GF-D8 (cell line): ENCODE measurements at places on chromosomes 7 and 10.

- DNase-seq = no peak
These were observed 10.4 kb downstream of the PMPCB start for GRCh38 chr7:103307503-103308231.

GRCh38 chr10:43970018-43970698 is 321.5 kb upstream of the ZNF32 start:
- DNase-seq = no peak

DNA sequence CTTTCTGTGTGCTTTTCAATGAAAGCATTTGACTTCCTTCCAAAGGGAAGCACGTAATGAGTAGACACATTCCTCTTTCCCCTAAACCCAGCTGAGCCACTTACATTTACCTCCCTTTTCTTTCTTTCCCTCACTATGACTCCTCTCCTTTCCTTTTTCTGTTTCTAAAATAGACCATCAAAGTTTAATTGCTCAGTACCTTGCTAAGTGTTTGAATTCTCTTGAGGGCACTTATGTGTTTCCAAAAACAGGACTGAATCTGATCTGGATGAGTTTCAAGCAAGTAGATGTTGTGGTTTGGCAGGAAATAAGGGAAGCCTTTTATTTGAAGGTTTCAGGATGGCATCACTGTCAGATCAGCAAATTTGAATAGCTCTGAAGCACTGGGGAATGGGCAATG is 396.2 kb downstream of the REEP3 start:
- no peak for DNase-seq

DNA sequence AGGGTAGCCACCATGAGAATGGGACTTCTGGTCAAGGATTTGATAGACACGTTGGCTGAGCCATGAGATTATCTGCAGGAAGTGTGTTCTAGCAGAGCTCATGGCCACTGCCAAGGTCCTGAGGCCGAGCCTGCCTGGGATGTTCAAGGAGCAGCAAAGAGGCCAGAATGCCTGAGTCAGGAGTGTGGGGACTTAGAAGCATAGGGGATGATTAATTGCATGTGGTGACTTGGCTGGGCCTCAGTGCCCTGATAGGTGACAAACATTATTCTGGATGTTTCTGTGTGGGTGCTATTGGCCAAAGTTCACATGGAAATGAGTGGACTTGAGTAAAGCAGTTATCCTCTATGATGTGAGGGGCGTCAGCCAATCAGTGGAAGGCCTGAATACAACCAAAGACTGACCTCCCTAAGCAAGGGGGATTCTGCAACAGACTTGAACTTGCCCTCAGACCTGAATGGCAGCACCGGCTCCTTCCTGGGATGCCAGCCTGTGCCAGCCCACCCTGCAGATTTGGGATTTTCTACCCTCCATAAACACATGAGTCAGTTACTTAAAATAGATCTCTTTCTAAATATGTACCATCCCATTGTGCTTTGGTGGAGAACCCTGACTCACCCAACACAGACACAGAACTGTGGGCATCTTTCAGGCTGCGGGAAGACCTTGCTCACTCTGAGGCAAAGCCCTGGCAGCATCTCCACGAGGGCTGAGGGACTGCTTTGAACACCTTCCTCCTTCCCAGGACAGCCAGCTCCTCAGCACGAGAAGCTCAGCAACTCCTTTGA is 363.9 kb upstream of the MGMT start:
- DNase-seq = no peak

DNA sequence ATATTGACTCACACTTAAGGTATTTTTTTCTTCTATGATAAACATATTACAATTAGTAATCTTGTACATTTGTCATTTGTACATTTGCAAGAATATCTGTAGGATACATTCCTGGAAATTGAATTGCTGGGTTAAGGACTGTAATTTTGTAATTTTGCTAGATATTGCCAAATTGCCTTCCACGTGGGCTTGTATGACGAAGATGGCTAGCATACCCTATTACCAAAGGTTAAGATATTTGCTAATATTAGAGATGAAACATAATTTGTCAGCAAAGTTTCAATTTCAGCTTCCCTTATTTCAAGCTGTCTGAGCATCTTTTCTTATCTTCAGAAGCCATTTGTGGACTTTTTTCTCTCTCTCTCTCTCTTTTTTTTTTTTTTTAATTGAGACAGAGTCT is 1.0 kb upstream of the LYZL2 start:
- no peak for DNase-seq

GRCh38 chr7:146709451-146710027 is 592.9 kb downstream of the CNTNAP2 start:
- DNase-seq = no peak

- no peak for DNase-seq
These were observed 318.5 kb downstream of the GPR158 start for GRCh38 chr10:25493122-25493893.

- DNase-seq = no peak
These were observed 558.4 kb downstream of the SDK1 start for GRCh38 chr7:3859431-3859830.

DNA sequence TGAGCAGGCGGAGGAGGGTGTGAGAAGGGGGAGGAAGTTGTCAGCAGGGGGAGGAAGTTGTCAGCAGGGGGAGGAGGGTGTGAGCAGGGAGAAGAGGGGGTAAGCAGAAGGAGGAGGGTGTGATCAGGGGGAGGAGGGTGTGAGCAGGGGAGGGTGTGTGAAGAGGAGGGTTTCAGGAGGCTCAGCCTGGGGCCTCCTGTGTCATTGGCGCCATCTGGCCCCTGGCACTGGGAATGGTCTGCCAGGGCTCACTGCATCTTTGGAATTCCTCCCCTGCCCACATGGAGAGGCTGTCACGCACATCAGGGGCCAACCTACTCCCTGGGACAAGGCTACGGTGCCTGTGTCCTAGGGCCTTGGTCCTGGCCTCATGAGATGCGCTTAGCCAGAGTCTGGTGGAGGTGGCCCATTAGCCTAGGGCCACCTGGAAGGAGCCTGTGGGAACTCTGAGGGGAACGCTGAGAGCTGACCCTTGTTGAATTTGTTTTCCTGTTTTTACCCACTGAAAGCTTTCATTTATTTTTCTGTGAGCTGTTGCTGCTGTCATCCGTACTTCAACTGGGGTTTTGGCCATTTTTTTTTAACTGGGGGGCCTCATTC is 18.0 kb downstream of the CAMK2B start:
- DNase-seq = no peak

DNA sequence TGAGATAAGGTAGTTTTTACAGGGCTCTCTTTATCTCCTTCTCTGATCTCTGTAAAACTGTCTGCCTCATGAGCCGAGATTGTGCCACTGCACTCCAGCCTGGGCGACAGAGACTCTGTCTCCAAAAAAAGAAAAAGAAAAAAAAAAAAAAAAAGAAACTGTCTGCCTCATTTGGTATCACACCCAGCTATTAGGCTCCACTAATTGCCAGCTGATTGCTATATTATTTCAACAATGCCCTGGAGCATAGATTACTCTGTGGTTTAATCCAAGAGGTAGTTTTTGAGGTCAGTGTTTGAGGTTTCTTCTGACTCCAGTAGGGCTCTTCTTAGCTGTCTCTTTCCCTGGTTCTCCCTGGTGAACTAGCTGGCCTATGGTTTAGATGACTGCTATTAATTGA is 268.1 kb upstream of the PLPP4 start:
- no peak for DNase-seq

DNA sequence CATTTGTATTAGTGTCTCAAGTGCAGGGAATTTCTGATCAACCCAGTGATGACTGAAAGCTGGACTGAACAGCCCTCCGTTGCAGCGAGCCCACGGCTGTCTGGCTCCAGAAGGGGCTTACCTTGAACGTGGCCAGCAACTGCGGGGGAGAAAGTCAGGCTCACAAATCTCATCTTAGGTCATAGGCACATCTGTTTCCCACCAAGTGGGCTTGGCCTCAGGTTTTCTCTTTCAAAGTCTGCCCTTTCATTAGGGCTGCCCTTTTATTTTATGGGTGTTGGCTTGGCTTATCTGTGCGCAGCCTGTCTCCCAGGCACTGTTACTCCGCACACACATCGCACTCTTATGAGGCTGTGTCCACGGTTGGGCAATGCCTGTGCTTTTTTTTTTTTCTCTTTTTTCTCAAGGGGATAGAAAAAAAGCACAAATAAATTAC is 178.0 kb downstream of the JCAD start:
- no peak for DNase-seq

- no peak for DNase-seq
These were observed 84.5 kb upstream of the ETV1 start for GRCh38 chr7:14073988-14074387.

- DNase-seq = no peak
These were observed 19.1 kb downstream of the ATOH7 start for GRCh38 chr10:68212721-68213352.

DNA sequence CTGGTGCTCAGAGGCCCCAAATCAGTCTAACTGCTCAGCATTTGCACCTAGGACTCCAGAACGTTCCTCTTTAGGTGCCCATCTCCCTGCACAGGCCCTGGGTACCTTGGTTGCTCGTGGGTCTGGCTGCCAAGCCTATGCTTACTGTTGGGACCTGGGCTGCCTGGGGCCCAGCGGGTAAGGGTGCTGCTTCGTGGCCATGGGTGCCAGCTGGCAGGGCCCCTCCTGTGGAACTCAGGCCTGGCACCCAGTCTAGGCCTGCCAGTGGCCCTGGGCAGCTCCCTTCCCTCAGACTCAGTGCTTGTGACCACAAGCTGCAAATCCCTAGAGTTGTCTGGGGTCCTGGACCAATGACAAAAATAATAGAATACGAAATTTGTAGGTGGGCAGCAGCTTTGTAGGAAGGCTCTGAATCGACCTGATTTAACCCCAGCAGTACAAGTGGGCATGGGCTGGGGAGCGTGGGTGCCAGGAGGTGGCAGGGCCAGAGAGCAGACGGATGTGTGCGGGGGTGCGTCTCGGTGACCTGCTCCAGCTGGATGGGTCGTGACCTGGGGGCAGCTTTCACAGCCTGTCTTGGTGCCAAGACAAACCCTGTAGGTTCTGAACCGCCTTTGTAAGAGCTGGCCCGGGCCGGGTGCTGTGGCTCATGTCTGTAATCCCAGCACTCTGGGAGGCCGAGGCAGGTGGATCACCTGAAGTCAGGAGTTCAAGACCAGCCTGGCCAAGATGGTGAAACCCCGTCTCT is 69.7 kb downstream of the MKI67 start:
- DNase-seq = no peak

DNA sequence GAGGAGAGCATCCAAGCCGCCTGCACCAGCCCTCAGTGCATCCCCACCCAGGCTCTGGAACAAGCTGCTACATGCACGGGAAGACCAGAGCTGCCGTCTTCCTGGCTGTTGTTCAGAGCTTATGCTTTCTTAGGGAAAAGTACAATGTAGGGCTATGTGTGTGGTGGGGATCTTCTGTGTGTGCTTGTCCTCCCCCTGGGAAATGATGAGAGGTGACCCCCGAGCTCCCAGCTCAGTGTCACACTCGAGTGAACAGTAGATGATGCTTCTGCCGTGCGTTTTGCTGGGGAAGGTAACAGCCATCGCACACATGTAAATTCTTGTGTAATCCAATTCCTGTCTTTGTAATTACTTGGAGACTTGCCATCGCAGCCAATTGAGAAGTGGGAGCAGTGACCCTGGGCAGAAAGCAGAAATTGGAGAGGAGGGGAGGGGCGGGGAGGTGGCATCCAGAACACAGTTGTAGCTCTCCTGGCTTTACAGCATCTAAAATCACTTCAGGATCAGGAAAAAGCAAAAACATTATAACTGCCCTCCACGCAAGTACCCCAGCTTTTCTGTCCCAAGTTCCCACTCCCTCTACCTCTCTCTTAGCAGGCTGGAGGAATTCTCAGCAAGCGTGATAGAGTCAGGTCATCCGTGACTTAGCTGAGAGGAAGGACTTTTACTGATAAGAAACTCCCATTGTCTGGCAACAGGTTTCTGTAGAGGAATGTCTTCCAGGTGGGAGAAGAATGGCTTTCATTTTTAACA is 149.6 kb downstream of the TCF7L2 start:
- DNase-seq = no peak

DNA sequence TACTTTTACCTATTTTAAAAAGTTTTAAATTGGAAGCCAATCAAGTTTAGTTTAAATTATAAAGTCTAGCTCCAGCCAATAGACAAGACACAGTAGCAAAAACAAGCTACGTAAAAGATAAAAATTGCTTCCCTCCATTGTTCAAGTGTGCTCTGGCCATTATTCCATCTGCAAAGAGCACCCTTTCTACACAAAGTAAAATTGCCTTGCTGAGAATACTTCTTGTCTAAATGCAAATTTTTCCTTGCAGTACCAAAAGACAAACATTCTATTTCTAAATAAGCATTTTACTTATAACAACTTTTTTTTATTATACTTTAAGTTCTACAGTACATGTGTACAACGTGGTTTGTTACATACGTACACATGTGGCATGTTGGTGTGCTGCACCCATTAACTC is 75.9 kb upstream of the ZNF746 start:
- DNase-seq = no peak

DNA sequence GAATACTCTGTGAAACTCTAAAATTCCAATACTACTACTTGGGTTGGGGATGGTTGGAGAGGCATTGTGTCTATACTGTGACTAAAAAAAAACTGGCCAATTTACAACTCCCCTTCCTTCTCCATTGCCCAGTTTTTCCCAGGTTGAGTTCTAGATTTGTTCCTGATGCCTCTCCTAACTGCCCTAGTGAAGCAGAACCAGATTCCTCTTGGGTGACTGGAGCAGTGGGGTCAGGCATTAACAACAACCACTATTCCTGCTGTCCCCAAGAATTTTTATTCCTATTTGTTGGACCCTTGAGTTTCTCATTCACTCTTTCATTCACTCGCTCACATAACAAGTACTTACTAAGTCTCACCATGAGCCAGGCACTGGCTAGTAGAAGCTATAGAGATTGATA is 5.8 kb downstream of the GOT1 start:
- DNase-seq = no peak

DNA sequence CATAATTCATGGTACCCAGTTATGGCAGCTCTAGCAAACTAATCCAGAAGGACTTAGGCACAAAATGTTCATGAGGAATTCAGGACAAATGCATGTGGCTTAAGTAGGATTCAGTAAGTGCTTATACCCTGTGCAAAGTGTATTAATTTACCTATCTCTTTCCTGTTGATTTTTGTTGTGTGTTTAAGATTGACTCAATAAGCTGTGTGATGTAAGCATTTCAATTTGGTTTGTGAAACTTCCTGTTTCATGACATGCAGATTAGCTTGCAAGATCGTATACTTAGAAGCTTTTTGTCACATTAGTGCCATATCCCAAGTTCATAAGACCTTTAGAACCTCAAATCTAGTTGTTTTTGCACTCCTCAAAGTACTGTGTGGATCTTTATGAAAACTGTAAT is 416.7 kb downstream of the ARL4A start:
- DNase-seq = no peak

DNA sequence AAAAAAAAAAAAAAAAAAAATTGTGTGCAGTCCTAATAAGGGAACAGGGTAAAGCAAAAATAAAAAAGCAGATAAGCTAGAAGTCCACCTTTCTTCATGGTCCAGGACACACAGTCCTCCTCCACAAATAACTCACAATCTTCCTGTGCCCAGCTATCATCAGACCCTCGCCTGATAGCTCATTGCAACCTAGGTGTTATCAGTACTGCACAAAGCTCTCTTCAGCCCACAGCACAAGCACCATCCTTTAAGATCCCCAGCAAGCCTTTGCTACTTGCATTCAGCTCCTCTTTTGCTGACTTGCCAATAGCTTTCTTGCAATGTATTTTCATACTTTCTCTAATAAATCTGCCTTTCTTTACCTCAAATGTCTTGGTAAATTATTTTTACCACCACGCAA is 5.0 kb downstream of the NDUFA5 start:
- DNase-seq = no peak
